Activated T-cell treated with anti-CD3 and anti-CD28 coated beads for 48 hours (primary cell): ENCODE measurements at places on chromosomes 7 and 10.

- no peak for DNase-seq
Measured at GRCh38 chr10:52877451-52877850, 104.9 kb upstream of the MBL2 start.

GRCh38 chr7:13627455-13627854 lies 362.0 kb downstream of the ETV1 start:
- no peak for DNase-seq

DNA sequence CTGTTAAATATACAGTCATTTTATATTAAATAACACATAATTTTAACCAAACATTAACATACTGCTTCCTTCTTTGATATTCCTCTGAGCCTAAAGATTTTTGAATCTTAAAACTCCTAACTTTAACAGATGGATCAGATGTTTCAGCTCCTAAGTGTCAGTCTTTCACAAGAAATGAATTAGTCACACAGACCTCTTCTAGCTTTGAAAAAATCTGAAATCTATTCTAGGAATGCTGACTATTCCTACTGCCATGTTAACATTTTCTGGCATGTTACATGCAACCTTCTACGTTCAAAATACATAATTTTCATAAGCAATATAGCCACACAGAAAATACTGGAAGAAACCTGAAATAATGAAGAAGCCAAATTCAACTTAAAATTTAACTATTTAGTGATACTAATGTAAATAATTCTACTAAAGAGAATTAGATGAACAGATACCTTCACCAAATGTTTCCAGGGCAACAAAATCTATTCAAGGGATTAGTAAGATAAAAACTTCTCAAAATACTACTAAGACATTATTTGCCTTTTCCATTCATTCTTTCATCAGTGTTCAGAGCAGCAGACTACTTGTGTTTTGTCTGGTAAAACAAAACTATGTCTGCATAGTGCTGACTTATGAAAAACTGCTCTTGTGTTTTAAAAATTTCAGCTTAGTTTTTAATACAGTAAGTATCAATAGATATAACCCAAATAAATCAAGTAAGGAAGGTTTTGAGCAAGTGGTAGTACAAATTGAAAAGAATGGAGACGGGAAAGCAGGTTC lies 9.2 kb downstream of the JMJD1C start:
- no peak for DNase-seq

DNA sequence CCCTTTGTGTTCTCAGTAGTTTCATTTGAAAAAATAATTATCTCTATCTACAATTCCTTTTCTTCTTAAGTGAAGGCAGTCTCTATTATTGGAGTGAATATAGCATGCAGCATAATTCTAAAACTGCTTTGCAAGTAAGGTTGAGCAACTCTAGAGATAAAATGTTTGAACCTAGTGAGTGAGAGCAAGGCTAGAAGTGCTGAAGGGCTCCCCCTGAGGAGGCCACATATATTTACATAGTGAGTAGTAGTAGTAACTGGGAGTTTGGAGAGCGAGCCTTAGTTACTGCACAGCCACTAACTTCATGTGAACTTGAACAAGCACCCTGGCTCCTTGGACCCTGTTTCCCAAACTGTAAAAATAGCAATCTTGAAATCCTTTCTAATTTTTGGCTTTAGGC lies 141.5 kb upstream of the DKK1 start:
- DNase-seq: no peak

DNA sequence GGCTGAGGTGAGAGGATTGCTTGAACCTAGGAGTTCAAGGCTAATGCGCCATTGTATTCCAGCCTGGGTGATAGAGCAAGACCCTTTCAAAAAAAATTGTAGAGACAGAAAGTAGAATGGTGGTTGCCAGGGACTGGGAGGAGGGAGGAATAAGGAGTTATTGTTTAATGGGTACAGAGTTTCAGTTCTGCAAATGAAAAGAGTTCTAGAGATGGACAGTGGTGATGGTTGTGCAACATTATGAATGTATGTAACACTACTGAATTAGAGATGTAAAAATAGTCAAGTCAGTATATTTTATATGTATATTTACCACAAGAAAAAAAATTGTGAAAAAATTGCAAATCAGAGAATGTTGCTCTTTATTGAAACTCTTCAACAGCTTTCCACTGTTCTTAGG lies 266.5 kb upstream of the NPY start:
- DNase-seq: no peak

DNA sequence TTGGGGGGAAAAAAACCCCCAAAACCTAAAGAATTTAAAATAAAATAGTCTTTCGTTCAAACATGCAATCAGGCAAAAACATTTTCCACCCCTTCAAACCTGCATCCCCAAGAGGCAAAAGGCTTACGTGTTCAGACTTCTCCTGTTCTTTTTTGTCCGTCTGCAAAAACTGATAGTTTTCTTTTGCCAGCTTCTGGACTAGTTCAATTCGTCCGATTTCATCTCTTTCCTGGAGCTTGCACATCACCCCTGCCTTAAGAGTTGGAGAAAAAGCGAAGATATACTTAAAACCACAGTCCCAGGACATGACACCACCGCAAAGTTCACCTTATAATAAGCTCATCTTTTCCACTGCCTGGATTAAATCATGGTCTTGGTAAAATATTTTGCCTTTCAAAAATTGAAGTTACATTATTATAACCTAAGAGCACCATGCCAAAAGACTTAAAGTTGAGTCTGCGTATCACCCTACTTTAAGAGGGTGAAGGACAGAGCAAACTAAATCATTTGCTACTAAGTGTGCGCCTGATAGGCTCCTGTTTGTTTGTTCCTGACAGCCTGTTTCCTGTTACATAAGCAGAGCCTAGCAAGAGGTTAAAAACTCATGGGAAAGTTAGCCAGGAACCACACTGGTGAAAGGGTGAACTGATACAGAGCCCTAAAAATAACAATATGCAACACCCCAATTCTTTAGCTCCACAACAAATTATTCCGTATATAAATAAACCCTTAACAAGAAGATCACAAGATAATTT lies 137.0 kb downstream of the RAPGEF5 start:
- DNase-seq: no peak

GRCh38 chr10:57015187-57015586 lies 654.1 kb upstream of the ZWINT start:
- DNase-seq: no peak

- DNase-seq: no peak
Measured at GRCh38 chr10:6617309-6618076, 37.4 kb upstream of the PRKCQ start.

- DNase-seq: no peak
Measured at GRCh38 chr7:22884911-22885788, 62.5 kb upstream of the TOMM7 start.

DNA sequence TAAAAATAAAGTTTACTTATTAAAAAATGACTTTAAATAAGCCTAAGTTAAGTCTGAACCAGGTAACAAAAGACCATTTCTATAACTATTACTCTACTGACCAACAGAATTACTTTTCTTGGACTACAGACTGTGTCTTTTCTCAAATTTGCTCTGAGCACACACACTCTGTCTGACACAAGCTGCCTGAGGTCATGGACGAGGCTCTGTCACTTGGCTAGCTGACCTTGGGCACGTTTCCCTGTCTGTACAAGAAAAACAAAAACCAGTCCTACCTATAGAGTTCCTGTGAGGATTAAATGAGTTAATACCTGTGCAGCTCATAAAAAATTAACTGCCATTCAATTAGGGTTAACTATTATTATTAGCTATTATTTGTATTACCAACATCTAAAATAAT lies 22.9 kb downstream of the ATE1 start:
- DNase-seq: no peak

- DNase-seq: no peak
Measured at GRCh38 chr10:120897343-120897742, 46.2 kb downstream of the WDR11 start.

DNA sequence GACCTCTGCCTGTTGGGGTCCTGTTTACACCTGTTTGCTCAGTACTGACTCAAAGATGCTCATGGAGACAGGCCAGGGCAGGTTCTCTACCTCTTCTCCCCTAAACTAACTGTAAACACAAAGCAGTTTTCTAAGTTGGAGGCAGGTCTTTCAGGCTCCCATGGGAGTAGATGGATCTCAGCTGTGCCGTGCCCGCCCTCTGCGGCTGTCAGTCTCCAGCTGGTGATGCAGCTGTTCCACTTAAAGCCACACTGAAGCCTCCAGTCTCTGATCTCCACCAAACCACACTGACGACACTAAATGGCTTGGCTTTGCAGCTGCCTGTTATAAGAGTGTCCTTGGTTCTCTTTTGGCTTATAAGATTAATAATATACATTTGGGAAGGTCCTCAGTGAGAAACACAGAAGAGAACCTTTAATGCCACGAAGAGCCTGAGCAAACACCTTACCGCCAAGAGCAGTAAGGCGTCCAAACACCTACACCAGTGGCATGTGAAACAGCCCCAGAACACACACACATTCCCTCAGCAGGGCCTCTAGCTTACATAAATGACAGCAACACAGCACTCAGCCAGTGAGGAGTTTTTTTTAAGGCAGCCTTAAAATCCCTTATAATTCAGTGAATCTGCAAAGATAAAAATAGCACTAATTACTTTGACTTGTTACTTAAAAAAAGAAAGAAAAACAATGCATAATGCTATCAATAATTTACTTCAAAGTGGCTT lies 60.4 kb upstream of the KCNIP2 start:
- no peak for DNase-seq
